T-helper 9 cell (primary cell): ENCODE measurements at places on chromosomes 6 and 20.

- no peak for DNase-seq
Measured at GRCh38 chr6:12546410-12547002, 170.1 kb upstream of the PHACTR1 start.

DNA sequence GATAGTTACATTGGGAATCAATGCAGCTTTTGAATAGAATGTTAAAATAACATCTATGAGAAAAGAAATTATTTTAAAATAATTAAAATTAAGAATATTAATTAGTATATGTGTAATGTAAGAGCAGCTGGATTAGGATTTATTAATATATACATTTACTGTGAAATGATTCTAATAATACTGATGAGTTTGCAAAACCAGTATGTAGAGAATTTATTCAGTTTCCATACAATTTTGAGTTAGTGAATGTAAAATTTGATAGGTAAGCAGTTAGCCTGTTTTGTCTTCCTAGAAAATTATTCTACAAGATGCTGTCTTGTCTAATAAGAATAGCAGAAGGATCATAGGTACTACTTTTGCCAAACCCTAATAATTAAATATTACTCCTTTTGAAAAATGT lies 70.6 kb downstream of the STXBP5 start:
- no peak for DNase-seq

DNA sequence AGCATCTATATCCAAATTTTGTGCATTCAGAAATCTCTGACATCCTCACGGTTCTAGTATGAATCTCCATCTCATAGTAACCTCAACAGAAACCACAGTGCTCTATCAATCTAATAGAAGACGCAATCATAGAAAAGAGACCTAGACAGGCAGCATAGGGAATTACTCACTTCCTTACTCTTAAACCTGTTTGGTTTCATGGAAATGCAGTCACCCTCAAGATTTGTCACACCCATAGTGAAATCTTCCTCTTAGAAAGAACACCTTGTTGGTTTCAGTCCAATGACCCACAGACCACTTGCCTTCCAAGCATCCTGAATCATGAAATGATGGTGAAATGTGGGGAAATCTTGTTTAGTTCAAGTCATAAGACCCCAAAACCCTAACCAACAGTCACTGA lies 166.1 kb upstream of the PRDM1 start:
- DNase-seq, result no peak

- DNase-seq, result no peak
Measured at GRCh38 chr6:100774681-100775080, 106.4 kb downstream of the ASCC3 start.

DNA sequence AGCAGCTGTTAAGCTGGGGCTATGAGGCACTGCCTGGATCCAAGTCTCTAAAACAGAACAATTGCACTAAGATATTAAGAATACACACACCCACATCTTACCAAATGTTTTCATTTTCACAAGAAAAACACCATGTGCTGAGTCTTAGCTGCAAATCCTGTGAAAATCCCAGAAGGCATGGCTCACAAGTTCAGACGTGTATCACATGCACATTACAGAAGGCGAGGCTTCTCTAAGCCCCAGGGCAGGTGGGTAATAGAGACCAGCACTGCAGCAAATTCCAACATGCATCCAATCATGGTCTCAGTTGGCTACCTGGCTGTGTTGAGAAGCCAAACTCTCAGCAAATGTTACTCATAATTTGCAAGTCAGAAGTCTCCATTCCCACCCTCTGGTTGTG lies 16.2 kb upstream of the CST3 start:
- no peak for DNase-seq

GRCh38 chr6:96301781-96302180 lies 219.8 kb upstream of the UFL1 start:
- no peak for DNase-seq

DNA sequence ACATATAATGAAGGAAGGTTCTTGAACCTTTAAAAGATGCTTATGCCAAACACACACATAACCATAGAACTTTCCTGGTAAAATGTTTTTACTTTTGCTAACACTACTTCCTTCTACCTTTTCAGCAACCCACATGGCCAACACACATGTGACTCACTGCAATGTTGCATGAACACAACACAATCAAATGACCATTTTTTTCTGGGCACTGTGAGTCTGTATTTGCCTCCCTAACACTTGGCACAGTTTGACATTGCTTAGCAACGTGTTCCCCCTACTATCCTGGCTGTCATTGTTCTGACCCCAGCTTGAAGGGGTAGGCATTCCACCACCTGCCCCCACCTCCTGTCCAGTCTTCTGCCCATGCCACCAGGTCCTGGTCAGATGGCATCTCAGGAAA lies 204.8 kb upstream of the PRND start:
- DNase-seq, result no peak
